T-cell (primary cell): ENCODE measurements at places on chromosomes 5 and 9.

- H3K27ac ChIP-seq: no peak overlapping the region
- DNase-seq: no peak
- H3K4me3 ChIP-seq: no peak overlapping the region
These were observed 35.6 kb downstream of the TTC39B start for GRCh38 chr9:15271403-15271802.

- H3K4me1 ChIP-seq: no peaks in the 10 kb centered on the region
- H3K27me3 ChIP-seq: no peaks in the 10 kb centered on the region
- no peak overlapping the region for H3K27ac ChIP-seq
- DNase-seq: no peak
- no peak overlapping the region for H3K4me3 ChIP-seq
These were observed 28.7 kb upstream of the SNX24 start for GRCh38 chr5:122816756-122817155.

- DNase-seq: no peak
- no peaks in the 10 kb centered on the region for H3K36me3 ChIP-seq
- H3K4me3 ChIP-seq: no peak overlapping the region
- H3K27ac ChIP-seq: no peak overlapping the region
These were observed 704.1 kb downstream of the PRELID2 start for GRCh38 chr5:145130996-145131395.

DNA sequence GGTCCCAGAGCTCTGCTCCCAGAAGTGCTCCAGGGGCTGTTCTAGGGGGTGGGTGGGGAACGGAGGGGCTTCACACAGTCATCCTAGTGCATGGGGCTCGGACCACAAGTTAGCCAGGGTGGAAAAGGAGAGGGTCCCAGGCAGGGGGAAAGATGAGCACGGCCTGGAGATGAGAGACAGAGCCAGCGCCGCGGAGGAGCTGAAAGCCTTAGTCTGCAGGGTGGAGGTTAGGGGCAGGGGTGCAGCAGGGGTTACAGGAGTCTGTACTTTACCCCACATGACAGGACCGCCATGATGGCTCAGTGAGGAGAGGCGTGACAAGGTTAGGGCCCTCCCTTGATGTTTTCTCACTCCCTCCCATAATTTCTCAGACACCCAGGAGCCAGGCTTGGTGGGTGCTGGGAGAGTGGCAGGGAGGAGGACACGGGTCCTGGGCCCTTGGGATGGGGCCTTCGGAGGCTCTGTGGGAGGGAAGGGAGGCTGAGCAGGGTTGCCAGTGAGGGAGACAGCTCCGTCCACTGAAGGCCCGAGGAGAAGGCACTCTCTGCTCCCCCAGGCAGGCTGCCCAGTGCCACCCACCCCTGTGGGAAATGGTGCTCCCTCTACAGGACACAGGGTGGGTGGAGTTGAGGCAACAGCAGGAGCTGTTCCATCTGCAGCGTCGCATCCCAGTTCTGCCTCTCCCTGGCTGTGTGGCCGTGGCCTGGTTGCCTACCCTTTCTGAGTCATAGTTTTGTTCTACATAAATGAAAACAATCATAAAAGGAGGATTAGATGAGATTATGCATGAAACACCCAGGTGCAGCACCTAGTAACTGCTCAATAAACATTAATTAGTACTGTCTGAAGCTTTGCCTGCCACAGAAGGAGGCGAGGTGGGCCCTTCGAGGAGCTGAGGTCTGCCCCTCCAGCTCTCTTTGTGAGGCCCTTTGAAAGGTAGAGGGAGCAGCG is 66.2 kb downstream of the NDST1 start:
- no peaks in the 10 kb centered on the region for H3K4me1 ChIP-seq
- no peaks in the 10 kb centered on the region for H3K36me3 ChIP-seq
- no peak for DNase-seq
- no peaks in the 10 kb centered on the region for H3K27me3 ChIP-seq
- H3K27ac ChIP-seq: no peak overlapping the region
- no peak overlapping the region for H3K4me3 ChIP-seq

DNA sequence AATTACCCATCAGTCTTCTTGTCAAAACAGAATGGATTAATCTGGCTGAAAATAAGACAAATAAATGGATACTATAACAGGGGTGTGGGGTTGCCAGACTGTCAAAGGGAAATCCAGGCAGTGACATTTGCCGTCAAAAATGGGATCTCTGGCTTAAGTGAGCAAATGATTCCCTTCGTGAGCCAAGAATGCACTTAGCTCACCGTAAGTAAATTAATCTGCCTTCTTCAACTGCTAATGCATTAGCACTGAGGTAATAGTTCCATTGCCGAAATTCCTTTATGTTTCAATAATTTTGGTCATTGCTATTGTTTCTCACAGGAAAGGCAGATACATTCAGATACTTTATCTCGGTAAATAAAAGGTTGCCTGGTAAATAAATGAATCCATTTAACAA is 377.8 kb downstream of the KIAA0825 start:
- DNase-seq: no peak
- no peaks in the 10 kb centered on the region for H3K4me1 ChIP-seq
- no peak overlapping the region for H3K27ac ChIP-seq
- no peaks in the 10 kb centered on the region for H3K36me3 ChIP-seq
- H3K27me3 ChIP-seq: no peaks in the 10 kb centered on the region

DNA sequence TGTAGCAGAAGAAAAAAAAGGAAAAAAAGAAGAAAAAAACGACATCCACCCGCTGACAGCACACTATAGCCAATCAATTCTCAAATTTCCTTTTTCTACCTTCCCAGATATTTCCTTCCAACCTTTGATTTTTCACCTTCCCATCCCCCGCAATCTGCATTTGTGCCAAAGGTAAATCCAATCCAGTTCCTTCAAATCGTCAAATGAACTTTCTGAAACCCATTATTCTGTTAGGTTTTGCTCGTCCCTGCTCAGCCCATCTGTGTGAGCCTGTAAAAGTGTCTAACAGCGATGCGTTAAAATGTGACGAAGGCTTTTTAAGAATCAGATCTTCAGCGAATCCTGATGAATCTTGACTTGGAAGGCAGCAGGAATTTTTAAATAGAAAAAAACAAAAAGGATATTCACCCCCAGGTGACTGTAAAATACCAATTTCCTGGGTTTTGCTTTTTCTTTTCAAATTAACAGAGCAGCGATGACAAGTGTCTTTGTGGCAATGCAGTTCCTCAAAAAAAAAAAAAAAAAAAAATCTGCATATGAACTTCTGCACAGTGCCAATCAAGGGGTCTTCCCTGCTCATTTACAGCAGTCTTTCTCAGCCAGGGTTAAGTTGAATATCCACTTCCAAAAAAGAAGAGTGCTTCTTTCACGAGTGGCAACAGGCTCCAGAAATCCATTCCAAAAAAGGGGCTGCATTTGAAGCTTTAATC is 367 bp upstream of the SHC3 start:
- peaks cover 23% of the 10 kb centered on the region for H3K4me1 ChIP-seq
- no peaks in the 10 kb centered on the region for H3K36me3 ChIP-seq
- peaks cover 21% of the 10 kb centered on the region for H3K27me3 ChIP-seq

- peaks cover 99% of the 10 kb centered on the region for H3K4me1 ChIP-seq
- H3K27ac ChIP-seq: peak overlapping the region; percentile 85
These were observed 15.6 kb downstream of the IRF1 start for GRCh38 chr5:132474881-132475496.

DNA sequence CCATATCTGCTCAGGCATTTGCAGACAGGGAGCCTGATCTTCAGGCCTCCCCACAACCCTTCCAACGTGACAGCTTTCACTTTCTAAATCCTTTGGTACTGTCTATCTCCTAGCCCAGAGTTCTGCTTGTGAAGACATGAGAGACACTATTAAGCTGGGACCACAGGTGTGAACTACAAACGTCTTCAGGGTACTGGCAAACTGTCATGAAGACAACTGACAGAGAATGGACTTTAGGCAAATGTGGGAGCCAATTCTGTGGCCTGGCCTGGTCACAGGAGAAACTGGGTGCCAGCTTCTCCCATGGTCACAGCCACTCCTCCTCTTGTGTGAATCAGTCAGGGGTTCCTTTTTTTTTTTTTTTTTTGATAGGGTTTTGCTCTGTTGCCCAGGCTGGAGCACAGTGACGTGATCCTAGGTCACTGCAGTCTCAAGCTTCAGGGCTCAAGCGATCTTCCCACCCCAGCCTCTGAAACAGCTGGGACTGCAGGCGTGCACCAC is 10.4 kb downstream of the TRIM14 start:
- H3K27ac ChIP-seq: peak overlapping the region; percentile 90
- no peak overlapping the region for H3K4me3 ChIP-seq
- no peaks in the 10 kb centered on the region for H3K27me3 ChIP-seq

DNA sequence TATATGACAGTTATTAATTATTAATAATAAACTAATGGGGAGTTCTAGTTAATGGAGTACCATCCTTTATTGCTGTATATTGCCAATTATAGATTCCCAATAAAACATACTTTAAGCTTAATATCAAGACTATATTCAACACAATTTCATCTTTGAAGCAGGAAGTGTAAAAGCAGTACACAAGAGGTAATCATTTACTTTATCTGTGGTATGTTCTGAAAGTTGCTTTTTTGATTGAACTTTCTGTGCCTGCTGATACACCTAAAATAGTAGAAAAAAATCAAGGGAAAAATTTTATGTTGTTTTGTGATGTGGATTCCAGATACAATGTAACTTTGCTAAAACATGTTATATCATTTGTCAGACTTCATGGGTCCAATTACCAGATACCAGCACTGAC is 58.0 kb downstream of the ACO1 start:
- H3K36me3 ChIP-seq: peaks cover 2% of the 10 kb centered on the region
- H3K4me1 ChIP-seq: no peaks in the 10 kb centered on the region
- no peak overlapping the region for H3K4me3 ChIP-seq

- no peak for DNase-seq
- H3K4me3 ChIP-seq: no peak overlapping the region
- H3K27ac ChIP-seq: no peak overlapping the region
- peaks cover 7% of the 10 kb centered on the region for H3K27me3 ChIP-seq
These were observed 10.1 kb upstream of the IRX4 start for GRCh38 chr5:1892685-1893445.

- H3K4me1 ChIP-seq: no peaks in the 10 kb centered on the region
- no peaks in the 10 kb centered on the region for H3K36me3 ChIP-seq
- no peak overlapping the region for H3K27ac ChIP-seq
- H3K27me3 ChIP-seq: no peaks in the 10 kb centered on the region
These were observed 45.9 kb downstream of the SEMA6A start for GRCh38 chr5:116528519-116529234.

- H3K4me1 ChIP-seq: no peaks in the 10 kb centered on the region
- H3K36me3 ChIP-seq: no peaks in the 10 kb centered on the region
- H3K27ac ChIP-seq: no peak overlapping the region
- H3K27me3 ChIP-seq: no peaks in the 10 kb centered on the region
These were observed 189.7 kb downstream of the GNAQ start for GRCh38 chr9:77841739-77842386.

- no peaks in the 10 kb centered on the region for H3K27me3 ChIP-seq
- H3K27ac ChIP-seq: no peak overlapping the region
- H3K4me1 ChIP-seq: no peaks in the 10 kb centered on the region
- DNase-seq: no peak
- H3K36me3 ChIP-seq: no peaks in the 10 kb centered on the region
These were observed 407.7 kb downstream of the KDM4C start for GRCh38 chr9:7165331-7165975.

- no peak overlapping the region for H3K27ac ChIP-seq
- no peaks in the 10 kb centered on the region for H3K4me1 ChIP-seq
- H3K36me3 ChIP-seq: no peaks in the 10 kb centered on the region
- H3K4me3 ChIP-seq: no peak overlapping the region
- DNase-seq: no peak
- no peaks in the 10 kb centered on the region for H3K27me3 ChIP-seq
These were observed 306.6 kb upstream of the DMRT1 start for GRCh38 chr9:534886-535285.

GRCh38 chr5:35066260-35066795 is 18.6 kb upstream of the AGXT2 start:
- H3K4me1 ChIP-seq: no peaks in the 10 kb centered on the region
- H3K36me3 ChIP-seq: no peaks in the 10 kb centered on the region
- no peaks in the 10 kb centered on the region for H3K27me3 ChIP-seq
- no peak overlapping the region for H3K4me3 ChIP-seq

- H3K27ac ChIP-seq: no peak overlapping the region
- H3K4me1 ChIP-seq: no peaks in the 10 kb centered on the region
- peaks cover 14% of the 10 kb centered on the region for H3K27me3 ChIP-seq
These were observed 516.9 kb downstream of the CTNND2 start for GRCh38 chr5:11387382-11387781.

- no peak for DNase-seq
- H3K27me3 ChIP-seq: no peaks in the 10 kb centered on the region
- no peak overlapping the region for H3K27ac ChIP-seq
These were observed 24.5 kb upstream of the LTC4S start for GRCh38 chr5:179769271-179769670.

GRCh38 chr5:160327818-160328217 is 15.5 kb upstream of the CCNJL start:
- no peaks in the 10 kb centered on the region for H3K27me3 ChIP-seq
- H3K4me1 ChIP-seq: no peaks in the 10 kb centered on the region
- no peak for DNase-seq
